ENCODE measurements at places on chromosomes 5 and 9.

- DNase-seq, result no peak
Measured at GRCh38 chr5:55338092-55338613, 30.4 kb downstream of the MTREX start.

- no peak for DNase-seq
Measured at GRCh38 chr5:32714836-32715235, 3.7 kb downstream of the NPR3 start.

DNA sequence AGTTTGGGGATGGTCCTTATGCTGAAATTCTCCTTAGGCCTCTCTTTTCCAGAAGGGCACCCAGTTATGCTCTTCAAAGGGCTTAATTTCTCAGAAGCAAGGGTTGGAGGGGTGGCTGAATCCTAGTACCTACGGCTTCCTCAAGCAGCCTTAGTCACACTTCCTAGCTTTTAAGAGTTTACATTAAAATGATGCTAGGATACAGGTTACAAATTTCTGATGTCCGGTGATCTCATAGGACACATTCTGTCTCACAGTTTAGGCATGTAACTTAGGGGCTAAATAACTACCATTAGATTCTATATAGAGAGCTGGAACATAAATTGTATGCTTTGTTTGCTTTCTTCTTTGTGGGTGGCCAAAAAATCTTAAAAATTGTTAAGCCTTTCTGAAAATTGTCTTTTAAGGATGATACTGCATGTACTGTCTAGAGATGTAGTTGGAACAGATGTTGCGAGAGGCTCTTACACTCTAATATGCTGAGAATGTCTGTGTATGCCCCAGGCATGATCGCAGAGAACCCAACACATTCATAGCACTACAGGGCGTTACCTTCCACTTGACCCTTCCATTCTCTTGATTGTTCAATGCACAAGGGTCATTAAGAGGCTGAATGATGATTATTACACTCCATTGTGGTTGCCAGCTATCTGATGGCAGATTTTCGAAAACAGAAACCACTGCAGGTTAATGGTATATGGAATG is 139.1 kb downstream of the TMEM38B start:
- no peak for DNase-seq

DNA sequence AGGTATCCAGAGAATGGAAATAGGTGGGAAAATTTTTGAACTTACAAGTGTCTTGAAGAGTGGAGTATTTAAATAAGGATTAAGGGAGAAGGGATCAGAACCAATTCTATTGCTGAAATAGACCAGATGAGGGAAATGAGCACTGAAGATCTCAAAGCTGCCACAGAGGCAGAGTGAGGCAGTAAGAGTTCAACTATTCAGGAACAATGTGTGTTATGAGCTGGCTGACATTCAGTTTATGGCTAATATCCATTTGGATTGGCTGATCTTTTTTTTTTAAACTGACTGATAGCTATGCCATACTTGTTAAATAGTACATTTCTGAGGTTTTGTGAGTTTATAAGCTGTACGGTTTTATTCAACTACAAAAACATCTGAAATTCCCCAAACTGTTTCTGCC is 95.3 kb upstream of the GNA14 start:
- no peak for DNase-seq

- DNase-seq, result no peak
Measured at GRCh38 chr5:169125571-169125970, 175.4 kb downstream of the SLIT3 start.

All from T-helper 1 cell (primary cell).